ENCODE measurements at places on chromosomes 5 and 9.

DNA sequence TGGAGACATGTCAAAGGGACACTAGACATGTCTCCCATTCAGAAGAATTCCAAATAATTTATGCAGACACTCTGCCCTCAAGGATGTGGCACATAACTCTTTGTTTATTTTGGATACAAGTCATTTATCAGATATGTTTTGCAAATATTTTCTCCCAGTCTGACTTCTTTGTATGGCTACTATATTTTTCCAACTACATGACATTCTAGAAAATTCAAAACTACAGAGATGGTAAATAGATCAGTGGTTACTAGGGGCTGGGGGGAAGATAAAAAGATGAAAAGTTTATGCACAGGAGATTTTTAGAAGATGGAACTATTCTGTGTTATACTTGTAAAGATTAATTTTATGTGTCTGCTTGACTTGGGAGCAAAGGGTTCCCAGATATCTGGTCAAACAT, 347.3 kb upstream of the TRPC7 start:
- no peak for DNase-seq

GRCh38 chr9:20551236-20551635, 71.1 kb downstream of the MLLT3 start:
- DNase-seq, result no peak

DNA sequence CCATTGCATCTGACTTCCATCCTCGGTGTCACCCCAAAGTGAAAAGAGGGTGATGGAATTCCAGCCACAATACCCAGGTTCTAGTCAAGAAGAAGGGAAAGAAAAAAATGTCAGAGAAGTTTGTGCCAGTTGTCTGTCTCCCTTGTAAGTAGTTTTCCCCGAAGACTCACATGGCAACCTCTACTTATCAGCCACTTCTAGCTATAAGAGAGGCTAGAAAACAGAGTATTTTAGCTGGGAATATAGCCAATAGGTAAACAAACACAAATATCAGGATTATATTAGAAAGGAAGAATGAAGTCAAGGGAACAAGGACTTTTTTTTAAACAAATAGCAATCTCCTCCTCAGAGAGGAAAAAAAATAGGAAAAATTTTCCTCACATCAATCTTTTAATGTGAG, 12.2 kb upstream of the ISL1 start:
- no peak for DNase-seq

- no peak for DNase-seq
Observed at GRCh38 chr9:22040760-22041159, 31.7 kb upstream of the CDKN2B start.

- DNase-seq, result no peak
Observed at GRCh38 chr5:164581889-164582288, 1076.5 kb downstream of the MAT2B start.

DNA sequence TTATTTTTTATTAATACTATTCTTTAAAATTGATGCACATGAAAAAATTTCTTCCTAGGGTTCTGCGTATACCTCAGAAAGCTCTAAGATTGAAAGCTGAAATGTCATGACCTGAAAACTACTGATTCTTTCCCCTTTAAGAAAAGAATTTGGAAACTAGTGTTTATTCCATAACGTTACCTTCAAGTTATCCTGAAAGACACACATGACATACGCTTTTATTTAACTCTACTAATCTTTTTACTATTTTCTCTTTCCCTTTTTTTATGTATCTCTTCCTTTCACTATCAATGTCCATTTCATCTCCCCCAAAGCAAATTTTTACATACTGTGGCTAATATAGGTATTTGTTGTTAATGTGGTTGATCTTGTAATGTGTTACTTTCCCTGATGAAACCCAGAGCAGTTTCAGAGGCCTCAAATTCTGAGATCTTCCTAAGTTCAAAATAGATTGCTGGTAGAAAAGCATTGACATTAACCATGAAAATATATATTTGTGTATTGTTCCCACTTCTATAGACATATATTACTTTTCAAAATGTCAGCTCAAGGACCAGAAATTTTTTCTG, 7.4 kb downstream of the NIPBL start:
- no peak for DNase-seq
